ENCODE measurements at places on chromosomes 2 and 18.

DNA sequence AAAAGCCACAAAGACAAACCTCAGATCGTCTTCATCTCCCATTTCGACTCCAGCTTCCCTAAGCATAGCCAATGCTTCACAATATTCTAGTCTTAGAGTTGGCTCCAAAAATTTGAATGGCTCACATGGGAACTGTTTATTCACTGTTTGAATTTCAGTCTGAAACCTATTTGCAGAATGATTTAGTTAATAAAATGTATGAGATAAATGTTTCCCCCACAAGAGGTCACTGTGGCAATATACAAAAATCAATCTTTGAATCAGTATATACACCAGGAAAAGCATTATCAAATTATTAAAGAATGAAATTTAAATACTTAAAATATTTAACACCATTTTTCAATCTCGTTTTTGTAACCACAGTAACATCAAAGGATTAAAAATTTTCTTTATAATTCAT, 40.0 kb upstream of the MCM6 start:
- no peak for DNase-seq

DNA sequence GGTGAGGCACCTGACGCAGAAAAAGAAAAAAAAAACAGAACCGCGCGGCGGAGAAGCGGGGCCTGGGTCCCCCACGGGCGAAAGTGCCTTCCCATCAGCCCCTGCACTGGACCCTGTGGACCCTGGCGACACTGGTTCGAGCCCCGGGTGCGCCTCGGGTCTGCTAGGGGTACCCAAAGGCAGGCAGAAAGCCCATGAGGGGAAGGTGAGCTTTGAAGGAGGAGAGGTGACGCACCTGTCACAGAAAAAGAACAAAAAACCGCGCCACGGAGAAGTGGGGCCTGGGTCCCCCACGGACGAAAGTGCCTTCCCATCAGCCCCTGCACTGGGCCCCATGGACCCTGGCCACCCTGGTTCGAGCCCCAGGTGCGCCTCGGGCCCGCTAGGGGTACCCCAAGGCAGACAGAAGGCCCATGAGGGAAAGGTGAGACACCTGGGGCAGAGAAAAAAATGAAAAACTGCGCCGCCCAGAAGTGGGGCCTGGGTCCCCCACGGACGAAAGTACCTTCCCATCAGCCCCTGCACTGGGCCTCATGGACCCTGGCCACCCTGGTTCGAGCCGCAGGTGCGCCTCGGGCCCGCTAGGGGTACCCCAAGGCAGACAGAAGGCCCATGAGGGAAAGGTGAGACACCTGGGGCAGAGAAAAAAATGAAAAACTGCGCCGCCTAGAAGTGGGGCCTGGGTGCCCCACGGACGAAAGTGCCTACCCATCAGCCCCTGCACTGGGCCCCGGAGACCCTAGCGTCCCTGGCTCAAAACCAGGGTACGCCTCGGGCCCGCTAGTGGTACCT, 227.4 kb downstream of the CCDC74A start:
- DNase-seq: no peak

DNA sequence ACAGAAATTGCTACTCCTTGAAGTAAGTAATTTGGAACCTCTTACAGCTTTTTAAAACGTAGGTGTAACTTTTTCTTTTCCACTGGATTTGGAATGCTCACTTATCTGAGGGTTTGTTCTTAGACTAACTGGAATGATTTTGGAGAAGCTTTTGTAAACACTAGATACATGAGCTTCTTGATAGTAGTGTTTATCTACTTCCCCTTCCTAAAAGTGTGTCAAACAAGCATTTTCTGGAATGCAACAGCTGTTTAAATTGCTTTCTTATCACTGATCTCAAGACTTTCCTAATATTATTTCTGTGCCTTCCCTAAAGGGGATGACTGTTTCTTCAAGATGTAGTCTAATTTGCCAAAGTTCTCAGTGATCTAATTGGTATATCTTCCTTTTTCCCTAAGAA, 282.6 kb downstream of the CCDC178 start:
- DNase-seq: no peak

GRCh38 chr18:45463451-45463850, 151.8 kb upstream of the SLC14A2 start:
- DNase-seq: no peak

DNA sequence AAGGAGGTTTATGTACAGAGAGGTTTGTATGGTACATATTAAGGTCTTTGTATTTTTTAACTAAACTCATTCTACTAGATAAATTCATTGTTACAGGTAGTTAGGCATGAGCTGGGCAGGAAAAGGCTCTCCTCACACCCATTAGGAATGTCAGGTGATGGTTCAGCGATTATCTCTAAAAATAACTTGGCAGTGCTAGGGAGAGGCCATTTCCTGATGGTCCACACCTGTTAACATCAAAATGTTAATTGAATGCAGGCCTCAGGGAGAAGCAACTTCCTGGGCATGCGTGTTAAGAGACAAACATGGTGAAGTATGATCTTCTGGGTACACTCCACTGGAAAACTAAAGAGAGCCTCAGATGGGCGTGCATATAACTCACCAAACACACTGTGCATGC, 73.6 kb downstream of the ARL6IP6 start:
- DNase-seq: no peak

GRCh38 chr18:8744038-8744437, 38.7 kb downstream of the MTCL1 start:
- DNase-seq: no peak

GRCh38 chr2:62789518-62789917, 84.0 kb downstream of the EHBP1 start:
- no peak for DNase-seq

All from cortex of kidney (tissue), 1 donor.